Gastrocnemius medialis (tissue), 4 donors: ENCODE measurements at places on chromosomes 11 and 22. TPM values are rescaled to one million over a fixed set of nuclear protein-coding genes. Genes with fewer than 3 reads are reported as not detected.

Gene OR6A2
- 0.20 TPM for total RNA-seq

Gene TTC28
- total RNA-seq: 18.1 TPM

Gene KCNJ4
- total RNA-seq: not detected

Gene OLFML1
- 2.6 TPM for total RNA-seq

Gene CLDN5
- 75.3 TPM for total RNA-seq

Gene SYT13
- total RNA-seq: not detected

Gene FGF3
- total RNA-seq: not detected

DNA sequence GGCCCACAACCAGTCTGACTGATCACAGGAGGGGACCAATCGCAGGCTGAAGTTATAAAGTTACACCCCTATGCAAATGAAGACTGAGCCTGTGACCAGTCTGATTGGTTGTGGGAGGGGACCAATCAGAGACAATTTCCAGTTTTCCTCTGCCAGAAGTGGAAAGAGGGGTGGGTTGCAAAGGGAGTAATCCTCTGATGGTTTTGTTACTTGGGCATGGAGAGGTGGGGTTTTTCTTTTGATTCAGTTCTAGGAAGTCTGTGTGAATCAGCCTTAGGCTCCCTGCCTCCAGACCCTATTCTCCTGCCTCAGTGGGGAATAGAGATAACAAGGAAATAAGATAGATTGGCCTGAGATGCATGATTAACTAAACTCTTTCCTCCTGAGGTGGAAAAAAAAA lies 9.9 kb downstream of the OR6M1 start:
- H3K4me3 ChIP-seq: no peak overlapping the region
- no peaks in the 10 kb centered on the region for H3K4me1 ChIP-seq
- no peak overlapping the region for H3K27ac ChIP-seq

DNA sequence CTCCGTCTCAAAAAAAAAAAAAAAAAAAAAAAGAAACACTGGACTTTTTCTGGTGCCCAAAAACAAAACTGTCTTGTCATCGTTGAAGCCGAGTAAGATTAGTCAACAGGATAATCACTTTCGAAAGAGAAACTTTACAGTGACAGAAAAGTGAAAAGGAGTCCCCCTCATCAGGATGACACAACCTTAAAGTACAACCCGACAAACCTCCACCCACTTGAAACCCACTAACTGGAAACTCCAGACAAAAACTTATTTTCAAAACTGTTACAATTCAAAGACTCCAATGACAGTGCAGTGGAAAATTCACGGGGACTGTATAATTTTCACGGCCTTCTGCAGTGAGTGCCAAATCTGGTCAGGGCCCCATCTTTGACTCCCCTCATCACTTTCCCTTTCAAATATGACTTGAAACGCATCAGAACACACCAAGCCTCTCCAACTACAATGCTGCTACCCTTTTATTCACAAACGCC lies 1.3 kb downstream of the DENND5A start:
- no peaks in the 10 kb centered on the region for H3K36me3 ChIP-seq
- peaks cover 14% of the 10 kb centered on the region for H3K4me1 ChIP-seq
- H3K4me3 ChIP-seq: peak overlapping the region; percentile 83
- H3K27me3 ChIP-seq: no peaks in the 10 kb centered on the region
- no peak for DNase-seq
- peak overlapping the region; percentile 94 for H3K27ac ChIP-seq

DNA sequence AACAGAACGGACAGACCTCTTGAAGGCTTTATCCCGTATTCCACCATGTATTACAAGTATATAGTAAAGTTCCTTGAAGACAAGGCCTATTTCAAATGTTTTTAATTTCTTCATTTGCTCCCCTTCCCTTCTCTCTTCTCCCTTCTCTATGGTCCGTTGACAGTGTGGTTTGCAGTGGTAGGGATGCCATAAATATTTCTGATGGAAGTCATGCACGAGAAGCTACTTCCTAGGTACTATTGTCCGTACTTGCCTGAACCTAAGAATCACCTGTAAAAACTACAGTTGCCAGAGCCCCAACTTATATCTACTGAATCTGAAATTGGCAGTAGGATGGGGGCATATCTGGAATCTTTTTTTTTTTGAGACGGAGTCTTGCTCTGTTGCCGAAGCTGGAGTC lies 2.8 kb downstream of the PISD start:
- no peaks in the 10 kb centered on the region for H3K36me3 ChIP-seq
- no peak overlapping the region for H3K27ac ChIP-seq
- no peak overlapping the region for H3K4me3 ChIP-seq
- no peak for DNase-seq
- peaks cover 20% of the 10 kb centered on the region for H3K4me1 ChIP-seq
- no peaks in the 10 kb centered on the region for H3K27me3 ChIP-seq

GRCh38 chr22:27094633-27095308 lies 437.4 kb downstream of the MIAT start:
- DNase-seq: no peak
- H3K27ac ChIP-seq: no peak overlapping the region
- H3K27me3 ChIP-seq: peaks cover 25% of the 10 kb centered on the region
- no peaks in the 10 kb centered on the region for H3K4me1 ChIP-seq
- no peaks in the 10 kb centered on the region for H3K36me3 ChIP-seq
- H3K4me3 ChIP-seq: no peak overlapping the region

DNA sequence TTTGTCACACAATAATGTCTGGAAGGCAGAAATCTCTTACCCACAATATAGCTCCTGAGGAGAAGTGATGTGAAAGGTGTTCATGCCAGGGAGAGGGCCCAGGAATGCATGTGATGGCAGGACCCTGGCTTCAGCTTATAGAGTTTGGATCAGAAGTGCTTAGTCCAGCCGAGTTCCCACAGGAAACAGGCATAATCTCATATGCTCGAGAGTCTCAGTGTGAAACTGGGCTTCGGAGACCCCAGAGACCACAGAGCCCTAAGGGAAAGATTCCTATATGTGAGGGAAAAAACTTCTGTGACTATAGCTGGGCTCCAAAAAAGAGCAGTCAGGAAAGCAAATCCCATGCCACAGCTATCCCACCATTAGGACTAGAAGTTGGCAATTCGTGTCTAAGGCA lies at the start of gene OR52N5:
TSS of gene OR52N5 (minus strand) at position 101 of the 400 bp plus-strand sequence. CDS start 4,721 bp downstream, outside the sequence.
- H3K27ac ChIP-seq: no peak within 1 kb of the TSS
- no peaks in the 10 kb centered on the region for H3K36me3 ChIP-seq
- H3K4me1 ChIP-seq: no peaks in the 10 kb centered on the region
- no peak within 1 kb of the TSS for H3K4me3 ChIP-seq
- H3K27me3 ChIP-seq: no peaks in the 10 kb centered on the region

GRCh38 chr11:13206086-13206640 lies 71.4 kb upstream of the BMAL1 start:
- H3K36me3 ChIP-seq: no peaks in the 10 kb centered on the region
- H3K27me3 ChIP-seq: no peaks in the 10 kb centered on the region
- DNase-seq: no peak
- no peaks in the 10 kb centered on the region for H3K4me1 ChIP-seq
- no peak overlapping the region for H3K27ac ChIP-seq

- DNase-seq: no peak
- H3K27ac ChIP-seq: no peak overlapping the region
- no peaks in the 10 kb centered on the region for H3K4me1 ChIP-seq
- no peaks in the 10 kb centered on the region for H3K36me3 ChIP-seq
- H3K4me3 ChIP-seq: no peak overlapping the region
Measured at GRCh38 chr11:134838708-134839107, 426.7 kb upstream of the B3GAT1 start.

GRCh38 chr11:33227578-33228261 lies 29.5 kb upstream of the HIPK3 start:
- no peaks in the 10 kb centered on the region for H3K27me3 ChIP-seq
- H3K27ac ChIP-seq: peak overlapping the region; percentile 54
- H3K4me1 ChIP-seq: peaks cover 11% of the 10 kb centered on the region
- H3K4me3 ChIP-seq: no peak overlapping the region
- no peak for DNase-seq
